ENCODE measurements at places on chromosomes 13 and 19.

- no peak for DNase-seq
Measured at GRCh38 chr13:71602344-71602743, 264.7 kb downstream of the DACH1 start.

GRCh38 chr19:48613024-48613851 is 1.6 kb downstream of the FAM83E start:
- DNase-seq, result no peak

- DNase-seq, result no peak
Measured at GRCh38 chr13:110254151-110254679, 52.7 kb downstream of the COL4A1 start.

DNA sequence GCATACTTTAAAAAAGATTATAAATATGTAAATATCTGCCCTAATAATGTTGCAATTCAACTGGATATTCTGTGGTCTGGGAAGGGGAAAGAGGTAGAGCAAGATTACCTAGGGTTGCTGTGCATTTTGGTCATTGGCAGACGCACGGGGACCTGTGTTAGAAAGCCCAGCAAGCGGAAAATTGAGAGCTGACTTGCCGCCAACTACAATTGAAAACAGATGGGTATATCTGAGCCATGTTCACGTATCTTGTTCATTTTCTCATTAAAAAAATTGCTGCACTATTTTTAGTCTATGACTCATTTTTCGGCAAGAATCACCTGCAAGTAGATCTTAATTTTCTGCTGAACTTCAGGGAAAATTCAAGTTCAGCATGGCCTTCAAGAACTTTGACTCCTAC is 308.5 kb upstream of the TMTC4 start:
- DNase-seq, result no peak
